Dermis blood vessel endothelial cell (primary cell): ENCODE measurements at places on chromosomes 3 and 15. TPM values are rescaled to one million over a fixed set of nuclear protein-coding genes. Genes with fewer than 3 reads are reported as not detected.

Gene SLC7A14
- under 0.01 and 0.14 TPM in 2 replicates for total RNA-seq

Gene ALCAM
- total RNA-seq: 49.7 and 115 TPM in 2 replicates

Gene GOLGA8R
- total RNA-seq: 0.37 and 1.0 TPM in 2 replicates

Gene TYRO3
- total RNA-seq: 2.6 and 5.0 TPM in 2 replicates

GRCh38 chr3:172699031-172699430, 11.8 kb downstream of the NCEH1 start:
- DNase-seq: no peak
